ENCODE measurements at places on chromosomes 6 and 20. TPM values are rescaled to one million over a fixed set of nuclear protein-coding genes. Genes with fewer than 3 reads are reported as not detected.

- DNase-seq = no peak
These were observed 119.9 kb upstream of the SLC22A16 start for GRCh38 chr6:110596354-110596753.

- DNase-seq = no peak
These were observed 225.0 kb downstream of the ALDH8A1 start for GRCh38 chr6:134724771-134725340.

GRCh38 chr20:58235010-58235409 is 6.6 kb upstream of the ANKRD60 start:
- DNase-seq = no peak

GRCh38 chr6:83597051-83597450 is 84.7 kb downstream of the PRSS35 start:
- DNase-seq = no peak

Gene PRSS35
- total RNA-seq = 2.4 TPM

Gene SCUBE3
- total RNA-seq = 2.5 TPM

Gene GPLD1
- total RNA-seq = 20.4 TPM

Gene ACAT2
- total RNA-seq = 28.2 TPM

All from cerebellum (tissue), 4 donors.